ENCODE measurements at places on chromosomes 16 and 17. TPM values are rescaled to one million over a fixed set of nuclear protein-coding genes. Genes with fewer than 3 reads are reported as not detected.
A peak's percentile ranks its signal among the peaks of the same experiment; 100 is the strongest.

DNA sequence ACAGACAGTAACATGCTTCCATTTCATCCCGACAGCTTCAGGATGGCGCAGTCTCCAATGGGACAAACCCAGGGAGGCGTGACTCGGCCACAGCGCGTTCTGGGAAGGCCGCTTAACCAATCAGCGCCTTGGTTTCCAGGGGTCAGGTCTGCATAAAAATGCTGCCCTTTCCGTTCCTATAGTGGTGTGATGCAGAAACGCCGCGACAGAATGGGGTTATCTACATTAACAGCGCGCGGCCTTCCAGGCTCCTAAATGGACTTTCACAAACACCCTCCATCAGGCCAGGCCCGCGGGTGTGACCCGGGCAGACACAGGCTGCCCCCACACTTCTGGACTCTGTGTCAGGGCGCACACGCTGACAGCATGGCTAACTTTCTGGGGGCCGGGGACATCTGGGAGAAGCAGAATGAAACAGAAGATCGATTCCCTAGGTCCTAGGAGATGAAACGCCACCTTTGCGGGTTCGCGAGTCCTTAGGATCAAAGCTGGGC is 792 bp downstream of the TMEM231 start:
- peaks cover 9% of the 10 kb centered on the region for H3K4me1 ChIP-seq
- H3K36me3 ChIP-seq, result no peaks in the 10 kb centered on the region
- no peak overlapping the region for H3K27ac ChIP-seq
- peak; percentile 21 for DNase-seq
- peak overlapping the region; percentile 87 for H3K4me3 ChIP-seq

UMOD gene
- total RNA-seq, result not detected

- H3K4me3 ChIP-seq, result no peak overlapping the region
- no peaks in the 10 kb centered on the region for H3K36me3 ChIP-seq
- H3K27me3 ChIP-seq, result peaks cover 18% of the 10 kb centered on the region
- no peak overlapping the region for H3K27ac ChIP-seq
Observed at GRCh38 chr16:79810449-79811189, 210.1 kb upstream of the MAF start.

TMC7 gene
- total RNA-seq, result not detected

DNA sequence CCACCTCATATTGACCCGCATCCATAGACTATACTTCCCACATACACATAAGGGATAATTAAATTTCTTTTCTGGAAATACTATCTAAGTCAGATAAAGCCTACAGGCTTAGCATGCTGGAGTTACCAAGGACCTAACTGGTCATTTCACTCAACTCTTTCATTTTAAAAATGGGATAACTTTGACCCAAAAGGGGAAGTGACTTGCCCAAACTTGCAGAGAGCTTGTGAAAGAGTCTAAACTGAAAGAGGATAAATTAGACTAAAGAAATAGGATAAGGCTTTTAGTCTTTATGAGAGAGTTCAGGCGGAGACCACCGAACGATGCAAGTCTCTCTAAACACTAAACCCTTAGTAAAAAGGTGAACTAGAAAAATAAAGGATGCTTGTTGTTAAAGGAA is 3.9 kb upstream of the KRT33A start:
- peaks cover 12% of the 10 kb centered on the region for H3K4me1 ChIP-seq
- no peaks in the 10 kb centered on the region for H3K27me3 ChIP-seq
- no peak for DNase-seq
- H3K4me3 ChIP-seq, result no peak overlapping the region

DNA sequence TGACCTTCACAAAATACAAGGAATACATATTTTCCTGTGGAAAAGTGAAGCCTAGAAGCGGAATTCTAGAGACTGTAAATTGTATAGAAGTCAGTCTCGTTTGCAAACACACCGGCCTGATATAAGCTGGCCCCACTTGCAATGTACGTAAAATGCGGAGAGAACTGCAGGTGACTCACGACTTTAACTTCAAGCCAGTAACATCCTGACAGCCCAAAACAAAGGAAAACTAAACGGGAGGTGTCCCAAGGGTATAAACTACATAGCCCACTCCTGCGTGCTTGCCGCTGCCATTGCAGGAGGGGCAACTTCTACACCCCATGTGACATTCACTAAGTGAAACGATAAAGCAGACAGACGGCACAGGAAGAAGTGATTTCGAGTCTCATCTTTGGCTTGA is 101.6 kb downstream of the CYTH1 start:
- H3K36me3 ChIP-seq, result peaks cover 26% of the 10 kb centered on the region
- H3K4me1 ChIP-seq, result no peaks in the 10 kb centered on the region
- H3K27ac ChIP-seq, result no peak overlapping the region

DNA sequence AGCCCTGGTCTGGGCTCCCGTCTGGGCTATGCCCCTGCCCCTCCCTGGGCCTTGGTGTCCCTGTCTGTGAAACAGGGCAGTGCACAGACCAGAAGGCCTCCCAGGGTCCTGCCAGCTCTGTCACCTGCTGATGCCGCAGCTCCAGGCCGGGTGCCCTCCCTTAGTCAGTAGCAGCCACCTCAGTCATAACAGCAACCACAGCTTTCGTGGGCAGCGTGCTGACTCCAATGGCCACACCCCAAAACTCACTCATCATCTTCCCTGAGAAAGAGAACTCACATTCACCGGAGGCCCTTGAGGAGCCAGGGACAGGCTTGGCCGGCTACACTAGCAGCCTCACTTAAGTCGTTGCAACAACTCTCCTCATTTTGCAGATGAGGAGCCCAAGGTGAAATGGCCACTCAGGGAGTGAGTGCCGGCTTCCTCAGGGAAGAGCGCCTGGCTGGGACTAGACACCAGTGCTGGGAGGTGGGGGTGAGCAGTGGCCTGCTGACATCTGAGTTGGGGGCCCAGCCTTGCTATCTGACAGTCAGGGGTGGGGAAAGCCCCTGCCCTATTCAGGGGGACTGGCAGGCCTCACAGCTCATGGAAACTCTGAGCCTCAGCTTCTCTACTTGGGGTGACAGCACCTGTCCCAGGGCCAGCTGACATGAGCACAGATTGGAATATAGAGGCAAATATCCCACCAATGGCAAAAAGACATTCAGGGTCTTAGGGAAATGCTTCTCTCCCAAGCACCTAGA is 22.6 kb downstream of the SLC5A10 start:
- no peaks in the 10 kb centered on the region for H3K27me3 ChIP-seq
- H3K4me1 ChIP-seq, result peaks cover 11% of the 10 kb centered on the region
- no peak overlapping the region for H3K4me3 ChIP-seq
- H3K27ac ChIP-seq, result peak overlapping the region; percentile 18
- DNase-seq, result peak; percentile 14
- peaks cover 22% of the 10 kb centered on the region for H3K36me3 ChIP-seq

DNA sequence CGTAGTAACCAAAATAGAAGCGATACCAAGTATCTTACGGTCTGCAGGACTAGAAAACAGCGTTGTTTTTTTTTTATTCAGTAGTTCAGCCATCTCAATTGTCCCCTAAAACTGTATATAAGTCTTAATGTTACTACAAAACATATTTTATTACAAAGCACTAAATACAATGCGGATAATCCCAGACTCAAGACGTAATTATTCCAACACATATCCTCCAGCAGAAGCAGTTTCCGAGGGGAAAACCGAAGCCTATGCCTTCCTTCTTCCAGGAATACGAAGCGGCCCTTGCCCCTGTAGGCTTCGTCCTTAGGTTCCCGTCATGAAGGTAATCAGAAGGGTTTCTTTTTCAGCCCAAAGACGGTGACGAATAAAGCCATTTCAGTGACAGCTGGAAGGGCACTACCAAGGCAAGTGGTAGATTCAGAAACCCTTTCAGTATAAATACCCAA is 2.3 kb downstream of the TMEM107 start:
- peak overlapping the region; percentile 69 for H3K4me3 ChIP-seq
- peak overlapping the region; percentile 100 for H3K27ac ChIP-seq
- DNase-seq, result no peak
- peaks cover 4% of the 10 kb centered on the region for H3K36me3 ChIP-seq
- peaks cover 37% of the 10 kb centered on the region for H3K4me1 ChIP-seq

- peaks cover 2% of the 10 kb centered on the region for H3K27me3 ChIP-seq
- H3K4me1 ChIP-seq, result no peaks in the 10 kb centered on the region
- H3K4me3 ChIP-seq, result no peak overlapping the region
- no peak for DNase-seq
Observed at GRCh38 chr16:66083171-66083570, 283.3 kb upstream of the CDH5 start.

Data from activated naive CD4-positive, alpha-beta T cell treated with anti-CD3 and anti-CD28 coated beads for 36 hours (primary cell).